ENCODE measurements at places on chromosomes 12 and 14. TPM values are rescaled to one million over a fixed set of nuclear protein-coding genes. Genes with fewer than 3 reads are reported as not detected.

CMKLR1 gene
- total RNA-seq: 5.3 TPM

LBHD2 gene
- total RNA-seq: not detected

OVCH1 gene
- total RNA-seq: 0.52 TPM

CLEC1B gene
- not detected for total RNA-seq

CEBPE gene
- not detected for total RNA-seq

DNA sequence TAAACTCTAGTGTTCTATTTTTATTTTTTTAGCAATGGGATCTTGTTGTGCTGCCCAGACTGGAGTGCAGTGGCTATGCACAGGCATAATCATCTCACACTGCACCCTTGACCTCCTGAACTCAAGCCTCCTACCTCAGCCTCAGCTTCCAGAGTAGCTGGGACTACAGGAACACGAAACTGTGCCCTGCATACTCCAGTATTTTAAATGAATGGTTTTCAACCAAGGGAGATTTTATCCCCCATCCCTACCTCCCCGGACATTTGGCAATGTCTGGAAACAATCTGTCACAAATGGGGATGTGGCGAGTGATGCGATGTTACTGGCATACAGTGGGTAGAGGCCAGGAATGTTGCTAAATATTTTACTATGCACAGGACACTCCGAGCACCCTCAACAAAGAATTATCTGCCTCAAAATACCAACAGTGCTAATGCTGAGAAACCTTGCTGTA is 2.1 kb downstream of the CBX5 start:
- no peak for DNase-seq

- DNase-seq: no peak
These were observed 279.6 kb downstream of the PDZRN4 start for GRCh38 chr12:41467591-41468325.

DNA sequence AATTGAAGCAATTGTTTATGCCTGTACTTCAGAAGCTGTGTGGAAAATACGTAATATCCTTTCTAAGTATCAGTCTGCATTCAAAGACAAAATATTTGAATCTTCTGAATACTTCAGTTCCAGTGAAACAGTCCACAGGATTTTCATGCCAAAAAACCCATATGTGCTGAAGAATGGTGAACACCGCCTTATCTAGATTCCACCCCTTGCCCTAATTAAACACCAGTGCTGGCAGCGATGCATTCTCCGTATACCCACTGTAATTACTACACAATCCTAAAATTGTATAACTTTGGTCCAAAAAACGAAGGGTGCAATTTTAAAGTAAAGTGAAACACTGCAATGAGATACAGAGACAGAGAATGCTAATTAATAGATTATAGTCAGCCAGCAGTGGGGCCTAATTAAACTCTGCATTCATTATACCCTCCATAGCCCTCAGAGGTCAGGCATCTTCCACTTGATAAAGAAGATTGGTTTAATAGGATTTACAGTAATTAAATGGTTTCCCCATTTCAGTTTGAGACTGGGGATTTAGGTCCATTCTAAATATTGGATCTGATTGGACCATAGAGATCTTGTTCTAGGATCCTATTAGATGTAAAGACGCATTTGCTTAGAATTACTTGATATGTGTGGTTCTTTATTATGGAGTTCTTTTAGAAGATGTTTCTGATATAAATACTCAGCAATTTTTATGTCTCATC is 43.9 kb downstream of the ERC1 start:
- DNase-seq: no peak

- no peak for DNase-seq
These were observed 289.9 kb upstream of the KITLG start for GRCh38 chr12:88870000-88870737.

DNA sequence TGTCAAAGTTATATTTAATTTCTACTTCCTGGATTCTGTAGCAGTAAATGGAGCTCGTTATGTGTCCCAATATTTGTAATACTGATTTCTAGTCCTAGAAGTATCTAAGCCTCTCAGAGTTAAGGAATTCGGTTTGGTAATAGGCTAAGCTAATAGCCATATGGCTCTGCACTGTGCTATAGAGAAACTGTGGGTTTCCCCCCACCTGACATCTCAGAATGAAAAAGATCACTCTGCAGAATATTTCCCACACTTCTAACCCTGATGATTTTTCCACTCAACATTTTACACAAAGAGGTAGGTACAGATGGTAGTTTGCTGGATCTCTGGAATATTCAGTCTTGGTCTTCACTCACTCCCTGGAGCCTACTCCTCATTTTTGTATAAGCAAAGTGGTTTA is 71.2 kb downstream of the BORCS5 start:
- no peak for DNase-seq

GRCh38 chr12:22101749-22102243 is 55.8 kb downstream of the CMAS start:
- no peak for DNase-seq
